Activated CD8-positive, alpha-beta memory T cell treated with anti-CD3 and anti-CD28 coated beads for 1 hour (primary cell): ENCODE measurements at places on chromosomes 1 and 21.

DNA sequence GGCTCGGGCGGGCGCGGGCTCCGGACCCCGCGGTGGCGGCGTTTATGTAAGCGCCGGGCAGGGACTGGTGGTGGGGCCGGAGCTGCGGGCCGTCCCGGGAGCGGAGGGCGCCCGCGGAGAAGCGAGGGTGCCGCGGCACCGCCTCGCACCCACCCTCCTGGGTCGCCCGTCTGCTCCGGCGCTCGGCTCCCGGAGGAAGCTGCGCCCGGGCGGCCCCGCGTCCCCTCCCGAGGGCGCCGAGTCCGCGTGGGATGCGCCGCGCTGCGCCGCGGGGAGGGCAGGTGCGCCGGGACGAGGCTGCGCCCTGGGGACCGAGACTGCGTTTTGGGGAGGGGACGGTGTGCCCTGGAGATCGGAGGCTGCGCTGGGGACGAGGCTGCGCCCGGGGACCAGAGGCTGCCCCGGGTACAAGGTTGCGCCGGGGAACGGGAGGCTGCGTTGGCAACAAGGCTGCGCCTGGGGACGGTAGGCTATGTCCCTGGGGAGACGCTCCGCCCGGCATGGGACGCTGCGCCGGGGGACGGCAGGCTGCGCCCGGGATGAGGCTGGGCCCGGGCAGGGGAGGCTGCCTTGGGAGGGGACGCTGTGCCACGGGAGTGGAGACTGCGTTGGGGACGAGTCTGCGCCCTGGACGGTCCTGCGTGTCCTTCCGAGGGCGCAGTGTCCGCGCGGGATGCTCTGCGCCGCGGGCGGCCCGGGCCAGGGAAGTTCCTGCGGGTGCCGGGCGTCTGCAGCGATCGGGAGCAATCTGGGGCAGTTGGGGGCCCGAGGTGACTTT, 627 bp downstream of the ADARB1 start:
- no peak for DNase-seq

- no peak for DNase-seq
Observed at GRCh38 chr1:27967106-27967883, 7.5 kb downstream of the XKR8 start.

DNA sequence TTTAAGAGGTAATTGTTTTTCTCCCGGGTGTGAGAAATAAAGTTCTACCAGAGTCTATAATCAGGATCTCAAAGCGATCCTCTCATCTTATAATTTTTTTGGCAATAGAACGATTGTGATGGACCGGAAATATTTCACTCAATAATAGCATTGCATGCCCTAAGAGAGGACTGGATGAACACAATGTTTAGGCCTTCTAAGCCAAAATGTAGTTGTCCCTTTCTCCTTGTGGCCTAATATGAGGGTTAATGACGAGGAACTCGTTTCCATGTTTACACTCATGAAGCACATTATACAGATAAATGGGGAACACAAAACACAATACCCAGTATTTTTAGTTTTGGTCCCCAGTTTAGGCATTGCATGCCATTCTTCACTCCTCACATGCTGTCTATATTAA, 5.9 kb downstream of the TBX15 start:
- no peak for DNase-seq

- DNase-seq: no peak
Observed at GRCh38 chr1:212959266-212960220, 9.2 kb downstream of the VASH2 start.

- no peak for DNase-seq
Observed at GRCh38 chr1:230708631-230709580, 5.0 kb downstream of the AGT start.

- DNase-seq: no peak
Observed at GRCh38 chr1:189351960-189352359, 1125.7 kb downstream of the BRINP3 start.

GRCh38 chr1:59687081-59687480, 127.7 kb upstream of the HOOK1 start:
- DNase-seq: no peak

GRCh38 chr21:15557925-15558324, 171.9 kb upstream of the USP25 start:
- DNase-seq: no peak

DNA sequence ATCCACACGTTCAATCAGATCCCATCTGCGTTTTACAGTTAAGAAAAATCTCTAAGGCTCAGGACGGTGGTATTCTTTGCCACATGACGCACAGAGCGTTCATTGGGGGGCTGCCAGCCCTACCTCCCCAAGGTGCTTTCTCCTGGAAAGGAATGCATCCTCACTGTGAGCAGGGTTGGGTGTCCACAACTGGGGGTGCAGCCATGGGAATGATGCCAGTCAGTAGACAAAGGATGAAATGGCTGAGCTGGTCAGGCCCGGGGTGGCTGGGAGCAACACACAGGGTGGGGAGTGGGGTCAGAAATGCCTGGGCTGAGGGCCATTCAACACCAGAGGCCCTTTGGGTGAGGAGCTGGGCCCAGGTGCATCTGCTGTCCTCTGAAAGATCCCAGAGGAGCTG, 25.9 kb downstream of the OPTC start:
- no peak for DNase-seq

DNA sequence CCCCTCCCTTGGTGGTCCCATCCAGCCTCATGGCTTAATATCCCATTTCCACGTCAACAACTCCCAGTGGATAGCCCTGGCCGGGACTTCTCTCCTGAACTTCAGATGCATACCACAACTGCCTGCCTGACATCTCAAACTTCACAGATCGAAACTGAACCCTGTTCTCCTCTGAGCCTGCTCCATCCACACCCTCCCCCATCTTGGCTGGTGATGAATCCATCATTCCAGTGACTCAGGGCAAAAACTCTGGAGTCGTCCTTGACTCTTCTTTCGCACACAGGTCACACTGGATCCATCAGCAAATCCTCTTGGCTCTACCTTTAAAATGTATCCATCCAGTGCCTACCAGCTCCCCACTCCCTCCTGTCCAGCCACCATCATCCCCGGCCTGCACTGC, 3.9 kb downstream of the TAS1R2 start:
- no peak for DNase-seq

DNA sequence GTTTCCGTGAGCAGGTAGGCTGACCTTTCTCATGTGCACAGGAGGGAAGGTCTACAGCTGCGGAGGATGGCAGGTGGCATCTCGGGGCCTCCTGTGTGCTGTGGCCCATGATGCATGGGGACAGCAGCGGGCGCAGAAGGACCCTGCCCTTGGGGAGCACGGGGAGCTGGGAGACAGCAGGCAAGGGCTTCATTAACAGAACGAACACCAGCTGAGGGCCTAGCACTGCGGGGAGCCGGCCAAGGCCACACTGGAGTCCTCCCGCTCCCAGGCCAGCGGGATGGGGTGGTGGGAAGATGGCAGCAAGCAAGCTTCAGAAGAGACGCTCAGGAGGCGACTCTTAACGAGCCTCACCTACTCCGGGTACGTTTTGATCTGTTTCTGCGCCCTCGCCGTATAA, 66.6 kb downstream of the SCCPDH start:
- DNase-seq: no peak

- DNase-seq: no peak
Observed at GRCh38 chr1:39507230-39507928, 15.9 kb downstream of the BMP8A start.

DNA sequence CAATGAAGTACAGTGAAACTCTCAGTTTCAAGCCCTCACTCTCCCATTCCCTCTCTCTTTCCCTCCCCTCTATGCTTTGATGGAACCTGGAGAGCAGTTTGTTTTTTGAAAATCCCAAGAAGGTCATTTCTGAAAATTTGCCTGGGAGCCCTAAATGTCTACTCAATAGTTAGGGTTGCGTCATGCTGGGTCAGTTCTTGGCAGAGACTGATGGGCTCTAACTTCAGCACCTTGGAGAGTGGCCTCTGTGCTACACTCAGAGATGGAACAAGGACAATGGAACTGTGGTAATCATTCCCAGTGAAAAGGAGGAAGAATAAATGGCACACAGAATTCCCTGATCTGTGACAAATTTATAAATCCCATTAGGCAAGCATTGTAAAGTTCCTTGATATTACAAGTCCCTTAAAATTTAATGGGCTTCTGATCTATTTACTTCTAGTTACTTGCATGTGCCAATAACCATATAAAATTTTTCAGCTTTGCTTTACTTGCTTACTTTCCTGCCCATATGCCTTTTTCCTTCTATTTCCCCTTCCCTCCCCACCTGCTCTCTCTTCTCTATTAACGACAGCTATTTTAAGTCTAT, 182.9 kb upstream of the KCND3 start:
- DNase-seq: no peak

DNA sequence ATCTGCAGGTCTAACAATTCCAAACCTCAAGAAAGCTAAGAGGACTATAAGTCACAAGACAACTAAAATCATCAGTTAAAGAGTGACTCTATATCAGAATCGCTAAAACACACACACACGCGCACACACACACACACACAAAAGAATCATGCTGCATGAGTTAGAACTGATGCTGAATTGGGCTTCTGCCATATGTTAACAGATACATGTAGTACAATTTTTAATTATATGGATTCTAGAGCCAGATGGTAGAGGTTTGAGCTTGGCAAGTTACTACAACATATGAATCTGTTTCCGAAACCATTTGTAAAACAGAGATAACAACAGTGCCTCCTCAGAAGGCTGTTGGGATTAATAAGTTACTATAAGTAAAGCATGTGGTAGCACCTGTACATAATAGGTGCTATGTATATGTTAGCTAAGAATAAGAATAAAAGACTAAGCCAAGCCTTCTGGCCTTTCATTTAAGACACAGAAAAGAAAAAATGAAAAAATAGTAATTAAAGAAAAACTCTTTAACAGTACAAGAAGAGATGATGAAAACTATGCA, 17.9 kb downstream of the EPRS1 start:
- no peak for DNase-seq

DNA sequence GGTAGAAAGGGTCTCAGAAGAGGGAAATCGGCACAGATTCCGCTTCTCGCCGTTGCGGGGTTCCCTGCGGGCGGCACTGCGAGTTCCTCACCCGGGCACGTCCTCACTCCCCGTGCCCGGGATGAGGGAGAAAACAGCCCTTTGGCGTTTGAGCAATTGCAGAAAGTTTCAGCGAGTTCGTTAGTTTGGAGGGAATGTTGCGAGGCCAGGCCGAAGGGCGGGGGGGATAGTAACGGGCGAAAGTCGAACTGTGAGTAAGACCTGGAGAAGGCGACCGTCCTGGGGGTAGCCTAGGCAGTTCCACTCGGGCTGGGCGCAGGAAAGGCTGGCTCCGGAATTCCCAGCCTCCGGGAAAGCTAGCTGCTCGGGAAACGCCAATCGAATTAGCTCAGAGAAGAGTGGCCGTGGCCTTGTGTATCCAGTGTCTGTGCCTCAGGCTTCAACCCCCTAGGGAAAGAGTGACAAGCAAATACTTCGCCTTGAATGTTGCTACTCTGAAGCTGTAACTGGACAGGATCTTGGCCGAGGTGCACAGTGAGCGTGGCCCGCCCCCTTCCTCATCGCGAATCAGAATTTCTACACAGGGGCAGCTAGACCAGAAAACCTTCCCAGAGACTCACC, 787 bp downstream of the PTGFR start:
- no peak for DNase-seq

DNA sequence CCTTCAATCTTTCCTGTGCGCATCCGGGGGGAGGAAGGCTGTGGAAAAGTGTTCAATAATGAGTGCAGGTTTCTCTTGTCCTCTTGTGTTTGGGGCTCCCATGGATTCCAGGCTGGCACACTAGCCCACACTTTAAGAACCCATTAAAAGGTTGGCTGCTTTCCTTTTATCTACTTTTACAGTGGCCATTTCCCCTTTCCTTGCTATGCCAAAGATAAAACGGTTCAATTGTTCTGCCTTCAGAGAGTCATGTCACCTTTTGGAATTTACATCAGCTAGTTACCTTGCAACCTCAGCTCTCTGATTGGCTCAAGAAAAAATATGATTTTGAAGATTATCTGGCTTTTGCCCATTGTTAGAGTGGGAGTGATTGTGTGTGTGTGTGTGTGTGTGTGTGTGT, 182.3 kb downstream of the SDCCAG8 start:
- no peak for DNase-seq

- DNase-seq: no peak
Observed at GRCh38 chr1:179599623-179600249, 8.1 kb downstream of the TDRD5 start.

GRCh38 chr1:14742181-14742980, 143.9 kb downstream of the KAZN start:
- no peak for DNase-seq

DNA sequence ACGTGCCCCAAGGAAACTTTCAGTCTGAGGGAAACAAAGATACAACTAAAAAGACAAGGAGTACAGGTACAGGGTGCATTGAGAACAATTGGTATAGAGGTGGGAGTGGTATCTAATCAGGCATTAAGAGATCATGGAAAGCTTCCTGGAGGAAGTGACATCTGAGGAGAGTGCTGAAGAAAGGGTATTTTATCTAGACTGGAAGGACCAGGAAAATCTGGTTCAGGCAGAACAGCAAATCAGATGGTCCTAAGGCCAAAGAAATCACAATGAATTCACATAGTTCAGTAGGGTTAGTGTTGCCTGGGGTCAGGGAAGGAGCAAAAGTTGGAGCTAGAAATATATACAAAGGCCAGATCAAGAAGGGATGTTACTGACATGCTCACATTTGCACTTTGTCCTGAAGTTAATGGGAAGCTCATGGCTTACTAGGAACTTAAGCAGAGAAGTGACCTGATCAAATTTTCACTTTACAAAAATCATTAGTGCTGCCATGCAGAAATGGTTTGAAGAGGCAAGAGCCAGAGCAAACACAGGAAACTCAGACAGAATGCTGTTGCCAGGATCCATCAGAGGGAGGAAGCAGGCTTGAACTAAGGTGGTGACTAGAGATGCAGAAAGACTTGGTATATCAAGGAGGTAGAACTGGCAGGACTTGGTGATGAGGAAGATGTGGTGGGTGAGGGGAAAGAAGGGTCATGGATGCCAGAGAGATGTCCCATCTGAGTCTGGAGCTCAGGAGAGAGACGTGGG, 14.5 kb upstream of the CTTNBP2NL start:
- no peak for DNase-seq

DNA sequence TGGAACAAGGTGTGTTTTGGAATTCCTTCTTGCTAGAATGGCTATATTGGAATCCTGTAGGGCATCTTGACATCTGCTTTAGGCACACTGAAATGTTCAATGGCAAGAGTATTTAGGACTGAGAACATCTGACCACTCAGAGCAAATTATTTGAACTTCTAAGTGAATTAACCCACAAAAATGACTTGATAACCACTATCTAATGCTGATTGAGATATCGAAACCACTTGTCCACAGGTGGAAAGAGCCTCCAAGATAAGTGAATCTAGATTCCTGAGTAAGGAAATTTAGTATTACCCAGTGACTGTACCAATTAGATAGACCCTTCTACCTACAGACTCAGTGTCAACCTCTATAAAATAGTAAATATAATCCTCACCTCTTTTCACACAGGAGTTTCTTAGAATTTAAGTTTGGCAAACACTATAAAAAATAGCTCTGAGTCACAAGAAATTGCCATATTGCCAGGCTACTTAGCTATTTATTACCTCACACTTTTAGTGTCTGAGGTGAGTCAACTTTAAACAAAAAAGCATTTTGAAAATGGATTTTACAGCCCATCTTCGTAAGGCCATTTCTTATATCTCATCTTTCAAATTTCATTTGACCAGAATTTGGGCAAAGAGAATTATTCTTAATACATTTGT, 421.8 kb downstream of the PTBP2 start:
- no peak for DNase-seq

- no peak for DNase-seq
Observed at GRCh38 chr1:241696172-241696814, 44.2 kb downstream of the WDR64 start.
